ENCODE measurements at places on chromosomes 7 and 10.

GRCh38 chr10:6396226-6396625 is 183.8 kb downstream of the PRKCQ start:
- no peak for DNase-seq

DNA sequence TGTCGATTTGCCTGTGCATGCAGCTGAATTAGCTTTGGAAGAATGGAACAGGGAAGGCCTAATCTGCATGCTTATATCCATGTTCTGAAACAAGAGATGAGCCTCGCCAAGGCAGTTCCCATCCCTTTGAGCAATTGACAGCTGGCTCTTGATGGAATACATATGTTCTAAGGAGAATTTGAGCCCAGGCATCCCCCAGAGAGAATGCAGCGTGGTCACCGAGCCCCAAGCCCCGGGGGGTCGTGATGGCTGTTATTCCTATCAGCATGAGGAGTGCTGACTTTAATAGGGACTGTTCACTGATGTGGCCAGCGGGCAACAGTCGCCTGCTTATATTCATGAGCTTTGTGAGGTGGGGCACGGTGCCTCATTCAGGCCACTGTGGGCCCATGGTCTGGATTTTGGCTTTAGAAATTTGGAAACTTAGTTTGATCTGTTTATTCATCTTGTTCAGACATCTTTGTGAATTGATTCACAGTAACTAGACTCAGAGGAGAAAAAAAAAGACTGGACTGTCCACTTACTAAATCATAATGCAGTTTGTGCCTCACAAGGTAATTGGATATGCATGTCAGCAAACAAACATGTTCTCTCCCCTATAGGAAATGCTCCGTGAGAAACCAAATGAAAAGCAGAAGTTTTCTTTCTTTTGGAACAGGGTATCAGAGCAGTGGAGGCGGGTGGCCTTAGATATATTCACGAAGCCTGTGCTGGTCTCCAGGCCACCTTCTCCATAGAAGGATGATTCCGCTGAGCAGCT is 204.9 kb downstream of the CCDC3 start:
- DNase-seq: no peak

DNA sequence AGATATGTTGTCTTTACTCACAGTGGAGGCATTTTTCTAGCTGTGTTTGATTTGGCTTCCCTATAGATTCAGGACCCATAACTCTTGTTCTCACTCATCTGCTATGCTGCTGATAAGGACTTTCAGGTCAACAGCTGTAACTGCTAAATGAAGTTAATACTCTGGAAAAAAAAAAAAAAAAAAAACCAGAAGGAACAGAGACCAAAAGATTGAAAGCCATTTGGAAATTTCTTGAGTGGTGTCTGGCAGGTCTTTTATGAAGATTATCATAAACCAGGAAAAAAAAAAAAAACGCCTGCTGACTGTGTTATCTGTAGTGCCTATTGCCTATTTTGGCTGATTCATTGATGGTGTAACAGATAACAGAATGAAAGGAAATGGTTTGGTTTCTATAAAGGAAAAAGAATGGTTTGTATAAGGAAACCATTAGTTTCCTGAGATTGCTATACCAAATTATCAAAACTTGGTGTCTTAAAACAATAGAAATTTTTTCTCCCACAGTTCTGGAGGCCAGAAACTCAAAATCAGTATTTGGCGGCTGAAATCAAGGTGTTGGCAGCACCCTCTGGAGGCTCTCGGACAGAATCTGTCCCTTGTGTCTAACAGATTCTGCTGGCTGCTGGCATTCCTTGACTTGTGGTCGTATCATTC is 60.5 kb upstream of the BET1 start:
- DNase-seq: no peak

DNA sequence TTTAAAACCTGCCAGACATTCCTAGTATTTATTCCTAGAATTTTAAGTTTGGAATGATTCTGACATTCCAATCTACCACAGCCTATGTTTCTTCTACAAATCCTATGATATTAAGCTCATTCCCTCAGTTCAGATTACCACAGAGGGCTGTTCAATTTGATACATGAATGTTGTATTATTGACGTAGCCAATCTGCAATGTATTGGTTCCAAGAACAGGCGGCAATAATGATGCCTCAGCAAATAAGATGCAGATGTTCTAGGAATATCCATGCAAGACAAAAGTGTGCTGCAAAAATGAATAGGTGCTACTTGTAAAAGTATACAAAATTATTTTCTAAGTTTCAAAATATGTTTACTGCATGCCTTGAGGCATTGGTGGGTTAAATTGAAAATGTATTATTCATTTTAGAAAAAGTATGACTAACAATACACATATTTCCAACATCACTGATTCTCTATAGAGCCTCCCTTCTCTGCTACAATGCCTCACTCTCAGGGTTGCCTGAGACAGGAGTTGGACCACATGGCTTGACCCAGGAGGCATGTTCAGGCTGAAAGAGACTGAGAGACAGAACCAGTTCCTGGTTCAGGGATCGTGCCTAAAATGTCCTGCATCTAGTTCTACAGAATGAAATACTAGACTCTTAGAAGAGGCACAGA is 94.1 kb upstream of the CREB5 start:
- no peak for DNase-seq

DNA sequence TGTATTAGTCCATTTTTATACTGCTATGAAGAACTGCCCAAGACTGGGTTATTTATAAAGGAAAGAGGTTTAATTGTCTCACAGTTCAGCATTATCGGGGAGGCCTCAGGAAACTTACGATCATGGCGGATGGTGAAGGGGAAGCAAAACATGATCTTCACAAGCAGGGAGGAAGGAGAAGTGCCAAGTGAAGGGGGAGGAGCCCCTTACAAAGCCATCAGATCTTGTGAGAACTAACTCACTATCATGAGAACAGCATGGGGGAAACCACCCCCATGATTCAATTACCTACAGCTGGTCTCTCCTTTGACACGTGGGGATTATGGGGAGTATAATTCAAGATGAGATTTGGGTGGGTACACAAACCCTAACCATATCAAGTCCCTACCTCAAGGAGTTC is 85.4 kb downstream of the JAZF1 start:
- DNase-seq: no peak

Measured in kidney epithelial cell (primary cell).